T-cell (primary cell): ENCODE measurements at places on chromosomes 6 and 20.

DNA sequence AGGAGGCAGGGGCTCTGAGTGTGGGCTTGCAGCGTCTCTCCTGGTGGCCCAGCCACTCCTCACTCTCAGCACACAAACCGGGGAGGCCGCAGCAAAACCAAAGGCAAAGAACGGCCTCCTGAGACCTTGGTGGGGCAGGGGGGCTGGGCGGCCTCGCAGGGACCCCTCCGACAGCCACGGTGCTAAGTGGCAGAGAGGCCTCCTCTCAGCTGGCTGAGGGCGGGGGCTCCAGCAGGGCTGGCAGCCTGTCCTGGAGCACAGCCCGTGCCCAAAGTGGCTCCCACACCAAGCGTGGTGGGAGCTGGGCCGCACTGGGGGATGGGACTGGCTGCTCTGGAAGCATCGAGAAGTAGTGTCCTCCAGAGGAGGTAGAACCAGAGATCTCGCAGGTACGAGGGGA is 334.4 kb downstream of the QKI start:
- no peak for DNase-seq

DNA sequence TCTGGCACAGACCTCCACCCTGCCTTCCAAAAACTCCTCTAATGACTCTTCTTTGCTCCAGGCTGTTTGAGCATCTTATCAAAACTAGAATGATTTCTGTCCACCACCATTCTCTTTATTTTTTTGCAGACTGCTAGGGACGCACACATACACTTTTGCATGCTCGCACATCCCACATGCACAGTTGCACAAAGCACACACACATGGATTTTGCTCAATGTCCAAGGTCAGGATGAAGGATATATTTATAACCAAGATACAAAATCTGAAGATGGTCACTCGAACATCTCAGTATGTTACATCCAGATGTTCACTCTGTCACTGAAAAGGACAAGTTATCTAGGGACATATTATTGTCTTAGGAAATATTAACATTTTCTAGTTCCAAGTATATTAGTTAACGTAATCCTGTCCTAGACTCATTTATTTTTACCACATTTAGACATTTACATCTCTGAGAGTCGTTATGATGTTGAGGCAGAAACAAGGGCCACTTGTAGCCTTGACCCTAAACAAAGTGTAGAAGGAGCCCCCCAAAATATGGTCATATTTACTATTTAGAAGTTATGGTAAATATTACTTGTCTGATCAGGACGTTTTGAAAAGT is 3.4 kb upstream of the SIM1 start:
- DNase-seq = no peak

GRCh38 chr6:44496665-44497369 is 109.3 kb downstream of the CDC5L start:
- DNase-seq = no peak

DNA sequence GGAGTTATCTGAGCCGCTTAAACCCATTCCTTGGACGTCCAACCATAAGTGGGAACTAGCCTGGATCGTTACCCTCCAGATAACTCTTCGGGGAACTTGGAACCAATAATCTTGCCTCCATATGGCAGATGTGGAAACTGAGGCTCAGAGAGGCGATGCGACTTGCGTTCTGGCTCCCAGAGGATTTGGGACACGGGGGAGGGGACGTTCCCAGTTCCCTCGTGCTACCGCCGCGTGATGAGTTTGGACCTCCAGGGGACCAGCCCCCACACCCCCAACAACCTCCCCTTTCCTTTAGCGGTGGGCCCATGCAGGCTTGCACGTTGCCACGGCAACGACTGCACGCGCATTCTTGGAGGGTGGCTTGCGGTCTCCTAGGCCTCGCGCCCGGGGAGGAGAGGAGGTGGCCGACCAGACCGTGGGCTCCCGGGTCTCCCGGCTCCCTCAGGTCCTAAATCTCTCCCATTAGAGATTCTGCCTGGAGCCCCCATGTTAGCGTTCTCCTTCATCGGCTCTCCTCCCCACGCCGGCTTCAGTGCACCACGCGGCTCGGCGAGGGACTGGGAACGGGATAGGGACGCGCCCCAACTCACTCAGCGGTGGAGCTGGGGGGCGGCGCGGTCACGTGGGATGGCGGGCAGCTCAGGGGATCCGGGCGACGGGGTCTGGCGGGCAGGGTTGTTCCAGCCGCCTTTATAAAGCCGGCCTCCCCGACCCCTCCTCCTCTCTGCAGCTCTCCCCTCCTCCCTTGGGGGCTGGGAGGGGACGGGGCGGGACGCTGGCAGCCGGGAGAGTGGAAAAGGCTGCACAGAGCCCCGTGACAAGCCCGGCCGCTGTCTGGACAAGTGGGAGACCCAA is at the start of gene PLTP:
Gene PLTP, minus strand, starts transcription at position 670 of the 858 bp plus-strand sequence. CDS start 703 bp downstream, outside the sequence.
- peak; percentile 35 for DNase-seq

- no peak for DNase-seq
Observed at GRCh38 chr6:150280703-150281102, 88.1 kb upstream of the IYD start.

- no peak for DNase-seq
Observed at GRCh38 chr20:56724241-56724757, 95.2 kb downstream of the TFAP2C start.

DNA sequence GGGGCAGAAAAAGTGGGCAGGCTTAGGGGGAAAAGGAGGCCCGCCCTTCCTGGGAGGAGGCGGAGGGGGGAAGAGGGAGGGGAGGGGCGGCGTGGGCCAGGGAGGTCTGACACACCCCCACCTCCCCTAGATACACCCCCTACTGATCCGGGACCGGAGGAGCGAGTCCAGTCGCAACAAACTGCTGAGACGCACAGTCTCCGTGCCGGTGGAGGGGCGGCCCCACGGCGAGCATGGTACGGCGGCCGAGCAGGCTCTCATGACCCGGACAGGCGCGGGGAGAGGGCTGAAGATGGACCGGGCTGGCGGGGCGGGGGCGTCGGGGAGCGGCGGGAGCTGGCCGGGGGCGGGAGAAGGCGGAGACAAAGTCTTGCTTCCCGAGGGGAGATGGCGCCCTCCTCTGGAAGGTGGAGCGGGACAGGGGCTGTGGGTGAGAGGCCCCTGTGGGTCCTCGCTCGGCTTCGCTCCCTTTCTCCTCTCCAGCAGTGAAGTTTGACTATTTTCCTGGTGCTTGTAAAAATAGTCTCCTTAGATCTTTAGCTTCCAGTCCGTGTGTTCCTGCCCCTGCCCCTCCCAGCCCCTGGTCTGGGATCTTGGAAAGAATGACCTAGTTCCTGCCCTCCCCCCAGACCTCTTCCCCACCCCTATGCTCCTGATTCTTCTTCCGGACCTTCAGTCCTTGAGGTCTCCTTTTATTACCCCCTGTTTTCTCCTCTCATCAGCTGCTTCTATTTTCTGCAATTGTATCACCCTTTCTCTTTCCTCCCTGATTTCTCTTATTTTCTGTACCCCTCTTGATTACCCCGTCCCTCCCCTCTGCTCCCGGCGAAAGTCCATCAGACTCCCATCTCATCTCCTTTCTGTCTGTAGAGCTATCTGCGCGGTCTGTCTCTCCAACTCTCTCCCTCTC is 6.1 kb downstream of the SYNGAP1 start:
- DNase-seq = peak; percentile 57

- DNase-seq = no peak
Observed at GRCh38 chr6:150697515-150697914, 97.8 kb downstream of the PLEKHG1 start.

DNA sequence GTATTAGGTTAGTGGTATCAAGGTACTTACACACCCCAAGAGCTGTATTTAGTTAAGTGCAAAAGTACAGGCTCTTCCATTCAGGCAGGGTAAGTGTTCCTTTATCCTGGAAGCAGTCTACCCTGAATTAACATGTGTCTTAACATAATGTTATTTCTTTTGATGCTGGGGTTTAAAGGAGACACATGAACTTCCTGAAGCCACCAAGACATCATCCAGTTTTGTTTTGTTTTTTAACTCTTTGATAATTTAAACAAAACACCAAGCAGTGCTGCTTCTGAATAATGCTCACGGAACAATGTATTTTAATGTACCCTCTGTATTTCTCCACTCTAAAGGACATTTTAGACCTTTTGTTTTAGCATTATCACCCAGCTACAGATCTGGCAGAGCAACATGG is 50.5 kb upstream of the PLCB4 start:
- no peak for DNase-seq

- DNase-seq = no peak
Observed at GRCh38 chr6:164838068-164838615, 471.3 kb downstream of the C6orf118 start.

DNA sequence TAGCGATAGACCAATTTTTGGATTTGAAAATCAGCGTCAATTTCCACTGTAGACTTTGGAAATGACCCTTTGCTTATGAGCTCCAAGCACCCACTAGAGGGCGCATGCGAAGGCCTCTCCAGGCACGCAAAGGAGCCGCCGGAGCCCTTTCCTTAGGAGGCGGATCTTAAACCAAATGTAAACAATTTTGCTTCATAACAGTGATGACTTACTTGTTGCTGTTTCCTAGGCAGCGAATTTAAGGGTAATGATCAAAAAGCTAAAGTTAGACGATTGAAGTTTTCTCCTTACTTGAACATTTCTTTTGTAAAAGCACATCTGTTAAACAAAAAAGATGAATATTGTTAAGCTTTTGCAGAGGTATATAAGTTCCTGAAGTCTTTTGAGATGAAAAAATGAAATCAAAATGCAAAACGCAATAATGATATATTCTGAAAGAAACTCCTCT is 29.2 kb upstream of the EXOC2 start:
- DNase-seq = peak; percentile 42

DNA sequence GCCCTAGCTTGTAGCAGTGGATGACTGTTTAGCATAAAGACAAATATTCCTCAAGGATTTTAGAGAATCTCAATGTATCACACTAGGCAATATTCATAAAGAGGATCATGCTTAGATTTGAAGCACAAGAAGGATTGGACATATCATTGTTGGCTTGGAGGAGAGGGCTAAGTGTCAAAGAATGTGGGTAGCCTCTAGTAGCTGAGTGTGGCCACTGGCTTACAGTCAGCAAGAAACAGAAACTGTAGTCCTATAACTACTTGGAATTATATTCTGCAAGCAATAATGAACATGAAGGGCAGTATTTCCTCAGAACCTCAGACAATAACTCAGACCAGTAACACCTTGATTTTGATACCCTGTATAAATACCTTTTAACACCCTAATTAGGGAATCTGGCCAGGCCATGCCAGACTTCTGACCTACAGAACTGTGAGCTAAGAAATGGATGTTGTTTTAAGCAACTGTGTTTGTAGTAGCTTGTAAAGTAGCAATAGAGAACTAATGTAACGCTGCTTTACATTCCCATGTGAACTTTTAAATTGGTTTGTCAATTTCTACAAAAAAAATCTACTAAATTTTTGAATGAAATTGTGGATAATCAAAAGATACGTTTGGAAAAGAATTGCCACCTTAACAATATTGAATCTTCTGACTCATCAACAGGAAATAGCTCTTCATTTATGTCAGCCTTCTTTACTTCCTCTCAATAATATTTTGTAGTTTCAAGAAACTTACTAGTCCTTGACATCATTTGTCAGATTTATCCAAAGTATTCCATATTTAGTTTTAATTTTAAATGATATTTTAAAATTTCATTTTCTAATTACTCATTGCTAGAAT is 65.2 kb upstream of the RSPO3 start:
- DNase-seq = no peak

DNA sequence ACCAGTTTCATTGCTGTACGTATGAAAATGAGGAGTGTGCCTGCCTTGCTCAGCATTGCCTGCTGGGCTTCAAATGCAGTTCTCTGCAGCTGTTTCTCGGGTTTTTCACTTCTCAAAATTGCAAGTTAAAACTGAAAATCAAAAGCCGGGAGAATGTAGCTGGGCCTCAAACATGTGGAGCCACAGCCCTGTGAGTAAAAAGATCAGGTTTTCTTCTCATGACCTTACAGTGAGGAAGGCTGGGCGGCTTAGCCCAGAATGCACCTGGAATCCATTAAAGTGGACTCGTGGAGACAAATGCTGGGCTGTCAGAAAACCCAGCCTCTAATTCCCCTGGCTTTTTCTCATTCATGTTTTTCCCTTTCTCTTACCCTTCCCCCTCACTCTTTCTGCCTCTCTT is 34.4 kb downstream of the DSE start:
- DNase-seq = no peak

- no peak for DNase-seq
Observed at GRCh38 chr6:3117912-3118352, 579 bp upstream of the BPHL start.

- DNase-seq = no peak
Observed at GRCh38 chr20:20894753-20895152, 182.3 kb upstream of the RALGAPA2 start.

- DNase-seq = no peak
Observed at GRCh38 chr20:38290829-38291814, 12.8 kb upstream of the BPI start.

DNA sequence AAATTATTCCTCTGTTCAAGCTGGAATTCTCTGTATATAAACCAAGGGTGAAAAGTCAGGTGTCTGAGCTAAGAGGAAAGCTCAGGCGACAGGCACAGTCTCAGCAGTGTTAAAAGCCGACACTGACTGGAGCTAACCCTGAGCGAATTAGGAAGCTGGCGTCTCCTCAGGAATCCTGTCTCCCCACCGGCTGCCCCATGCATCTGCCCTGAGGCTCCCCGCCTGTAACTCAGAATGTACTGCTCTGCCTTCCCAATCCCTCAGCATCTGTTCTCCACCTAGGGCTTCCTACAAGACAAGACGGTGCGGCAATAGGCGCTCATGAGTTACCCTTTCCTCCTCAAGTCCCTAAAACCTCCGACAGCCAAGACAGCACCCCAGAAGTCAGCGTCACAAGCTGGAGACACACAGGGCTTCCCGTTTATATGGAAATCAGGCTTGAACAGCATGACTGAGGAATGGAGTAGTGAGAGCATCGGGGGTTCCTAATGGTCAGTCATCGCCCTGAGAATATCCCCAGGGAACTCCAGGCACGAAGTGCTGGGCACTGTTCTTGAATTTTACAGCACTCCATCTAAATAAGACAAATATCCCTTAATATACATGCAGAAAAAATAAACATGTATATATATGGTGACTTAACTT is 33.5 kb downstream of the WDR27 start:
- no peak for DNase-seq

DNA sequence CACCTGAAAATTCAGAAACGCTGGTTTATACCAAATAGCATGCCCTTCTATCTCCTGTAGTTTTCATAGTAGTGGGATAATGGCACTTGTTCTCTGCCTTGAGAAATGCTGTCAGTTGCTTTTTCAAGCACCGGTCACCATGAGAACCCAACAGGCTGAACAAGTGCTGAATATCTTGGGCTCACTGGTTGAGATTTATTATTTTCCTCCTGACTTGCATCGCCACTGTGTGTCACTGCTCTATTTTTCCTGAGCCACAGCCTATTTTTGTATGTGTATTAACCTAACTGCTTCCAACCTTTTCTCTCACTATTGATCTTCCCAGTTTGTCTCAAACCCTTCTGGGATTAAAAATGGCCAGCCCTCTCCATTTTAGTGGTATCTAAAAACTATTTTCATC is 71.9 kb downstream of the OPN5 start:
- no peak for DNase-seq
